ENCODE measurements at places on chromosomes 6 and 20.

GRCh38 chr6:32638532-32639219 lies 1.5 kb downstream of the HLA-DQA1 start:
- no peak for DNase-seq

GRCh38 chr20:62984666-62985443 lies 21.9 kb downstream of the BHLHE23 start:
- DNase-seq: no peak

DNA sequence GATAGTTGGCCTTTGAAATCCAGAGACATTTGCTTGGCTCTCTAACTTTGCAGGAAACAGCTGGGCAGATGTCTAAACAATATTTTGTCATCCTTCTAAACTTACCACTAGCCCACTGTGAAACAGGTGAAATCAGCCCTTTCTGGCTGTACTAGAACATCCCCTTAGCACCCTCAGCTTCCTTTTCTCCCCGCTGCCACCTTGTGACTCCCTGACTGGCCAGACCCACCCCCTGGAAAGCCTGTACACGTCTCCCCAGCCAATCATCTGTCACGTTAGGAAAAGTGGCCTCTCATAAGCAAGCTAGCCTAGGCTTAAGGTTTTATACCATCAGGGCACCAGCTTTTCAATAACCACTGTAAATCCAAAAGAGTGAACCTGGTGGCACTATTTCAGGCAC lies 88.6 kb upstream of the E2F3 start:
- DNase-seq: no peak

- no peak for DNase-seq
Measured at GRCh38 chr20:4435225-4435624, 286.5 kb upstream of the PRND start.

DNA sequence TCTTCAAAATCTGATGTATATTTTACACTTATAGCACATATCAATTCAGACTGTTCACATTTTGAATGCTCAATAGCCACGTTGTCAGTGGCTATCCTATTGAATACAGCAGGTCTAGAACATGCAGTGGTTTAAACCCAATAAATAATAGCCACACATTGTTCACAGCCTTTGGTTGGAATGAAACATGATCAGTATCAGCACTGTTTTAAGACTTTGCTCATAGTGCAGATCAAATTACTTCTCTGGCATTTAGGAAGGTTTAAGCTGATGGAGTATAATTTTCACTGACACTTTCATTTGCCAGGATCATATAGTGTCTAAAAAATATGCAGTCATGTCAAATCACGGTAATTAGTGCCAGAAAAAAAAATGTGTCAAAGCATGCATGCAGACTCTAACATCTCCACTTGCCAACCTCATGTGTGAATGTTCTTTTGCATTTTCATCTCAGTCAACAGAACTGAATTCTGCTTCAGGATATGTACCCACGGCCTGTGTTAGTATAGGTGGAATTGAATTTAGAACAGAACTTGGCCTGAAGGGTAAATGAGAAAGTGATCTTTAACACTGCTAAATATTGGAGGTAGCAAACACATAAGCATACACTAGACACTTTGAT lies 184.1 kb downstream of the SLC24A3 start:
- no peak for DNase-seq

DNA sequence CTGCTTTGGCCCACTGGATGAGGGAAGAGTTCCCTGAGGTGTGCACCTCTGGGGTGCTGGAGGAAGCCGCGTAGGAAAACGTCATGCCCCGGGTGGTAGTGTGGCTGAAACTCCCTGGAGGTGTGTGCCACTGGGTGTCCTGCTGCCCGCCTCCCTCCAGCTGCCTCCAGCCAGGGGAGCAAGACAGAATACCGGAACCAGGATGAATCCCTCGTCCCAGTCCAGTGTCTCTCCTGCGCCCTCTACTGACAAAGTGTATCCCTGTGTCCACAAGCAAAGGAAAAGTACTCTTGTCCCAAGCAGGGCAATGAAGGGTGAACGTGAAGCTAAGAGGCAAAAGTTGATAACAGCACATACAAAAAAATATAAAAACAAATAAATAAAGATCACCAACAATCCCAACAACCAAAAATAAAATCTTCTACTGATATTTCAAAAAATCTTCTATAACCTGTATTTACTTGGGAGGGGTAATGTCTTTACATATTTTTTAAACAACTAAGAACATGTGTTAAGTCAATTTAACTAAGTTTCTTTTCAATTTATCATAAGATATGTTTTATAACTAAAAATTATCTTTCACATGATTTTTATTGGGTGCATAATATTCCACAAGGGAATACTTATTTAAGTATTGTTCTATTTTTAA lies 437.6 kb downstream of the MAFB start:
- DNase-seq: peak; percentile 76

DNA sequence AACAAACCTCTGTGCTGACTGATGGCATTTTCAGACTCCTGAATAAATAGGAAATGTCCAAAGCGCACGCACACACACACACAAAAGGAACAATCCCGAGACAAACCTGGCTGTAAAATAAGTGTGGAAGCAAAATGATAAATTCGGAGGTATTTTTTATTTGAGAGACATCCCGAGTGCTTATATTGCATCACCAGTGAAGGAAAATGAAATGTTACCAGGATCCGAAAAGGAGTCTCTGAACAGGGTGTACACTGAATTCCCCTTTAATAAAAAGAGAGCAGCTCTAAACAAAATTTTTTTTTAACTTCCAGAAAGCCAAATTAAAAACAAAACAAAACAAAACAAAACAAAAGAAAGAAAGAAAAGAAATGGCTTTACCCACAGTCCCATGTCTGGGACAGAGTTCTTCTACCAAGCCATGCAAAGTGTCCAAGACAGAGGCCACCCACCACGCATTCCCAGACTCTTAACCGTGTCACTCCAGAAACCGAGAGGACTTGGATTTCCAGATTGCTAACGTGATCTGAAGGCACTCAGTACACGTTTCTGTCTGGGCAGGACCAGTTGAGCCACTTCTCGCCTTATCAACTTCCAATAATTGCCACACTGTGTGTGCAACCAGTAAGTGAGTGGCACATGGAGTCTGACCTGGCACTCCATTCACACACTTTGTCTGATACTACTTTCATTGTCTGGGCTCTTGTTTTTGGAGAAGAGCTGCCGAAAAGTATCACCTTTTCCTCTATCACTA lies 817 bp downstream of the ME1 start:
- DNase-seq: peak; percentile 50

- no peak for DNase-seq
Measured at GRCh38 chr20:36672991-36673390, 27.0 kb upstream of the SLA2 start.

DNA sequence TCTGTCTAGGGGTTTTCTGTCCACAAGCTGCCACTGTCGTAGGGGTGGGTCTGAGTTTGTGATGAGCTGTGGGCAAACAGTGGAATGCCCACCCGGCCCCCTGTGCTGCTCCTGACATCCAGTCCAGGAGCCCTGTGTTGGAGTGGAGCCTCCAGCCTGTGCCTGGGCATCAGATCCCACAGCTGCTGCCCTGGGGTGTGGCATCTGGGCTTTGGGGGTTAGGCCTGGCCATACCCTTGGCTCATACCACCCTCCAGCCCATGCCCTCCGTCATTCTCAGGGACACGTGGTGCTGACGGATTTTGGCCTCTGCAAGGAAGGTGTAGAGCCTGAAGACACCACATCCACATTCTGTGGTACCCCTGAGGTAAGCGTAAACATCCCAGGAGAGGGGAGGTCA lies 12.9 kb downstream of the SGK2 start:
- no peak for DNase-seq

GRCh38 chr6:25457516-25457915 lies 178.3 kb downstream of the CARMIL1 start:
- DNase-seq: no peak

DNA sequence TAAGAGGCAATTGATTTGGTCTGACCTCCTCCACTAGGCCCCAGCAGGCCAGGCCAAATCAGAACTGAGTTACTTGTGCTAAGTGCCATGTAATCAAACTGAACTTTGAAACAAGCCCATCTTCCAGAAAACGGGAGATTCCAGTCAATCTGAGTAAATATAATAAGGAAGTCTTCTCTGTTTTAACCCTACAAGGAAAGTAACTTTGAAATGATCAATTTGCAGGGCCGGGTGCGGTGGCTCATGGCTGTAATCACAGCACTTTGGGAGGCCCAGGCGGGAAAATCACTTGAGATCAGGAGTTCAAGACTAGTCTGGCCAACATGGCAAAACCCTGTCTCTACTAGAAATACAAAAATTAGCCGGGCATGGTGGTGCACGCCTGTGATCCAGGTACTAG lies 2.0 kb upstream of the SHLD1 start:
- DNase-seq: no peak

GRCh38 chr6:19478992-19479391 lies 358.2 kb upstream of the ID4 start:
- no peak for DNase-seq

DNA sequence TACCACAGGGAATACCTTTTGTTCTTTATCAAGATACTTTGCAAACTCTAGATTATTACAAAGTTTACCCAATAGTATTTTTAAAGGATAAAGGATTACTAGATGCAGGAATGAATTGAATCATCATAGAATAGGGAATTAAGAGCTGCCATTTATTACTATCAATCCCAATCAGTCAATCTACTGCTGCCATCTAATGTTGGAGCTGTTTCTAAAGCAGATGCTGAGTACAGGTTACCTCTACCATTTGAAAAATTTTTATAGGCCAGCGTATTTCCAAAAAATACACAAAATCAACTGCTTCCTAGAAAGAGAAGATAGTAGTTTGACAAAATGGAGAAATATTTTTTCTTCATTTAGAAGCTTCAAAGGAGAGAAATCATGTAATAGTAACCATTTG lies 520.4 kb downstream of the ADGRB3 start:
- DNase-seq: no peak

DNA sequence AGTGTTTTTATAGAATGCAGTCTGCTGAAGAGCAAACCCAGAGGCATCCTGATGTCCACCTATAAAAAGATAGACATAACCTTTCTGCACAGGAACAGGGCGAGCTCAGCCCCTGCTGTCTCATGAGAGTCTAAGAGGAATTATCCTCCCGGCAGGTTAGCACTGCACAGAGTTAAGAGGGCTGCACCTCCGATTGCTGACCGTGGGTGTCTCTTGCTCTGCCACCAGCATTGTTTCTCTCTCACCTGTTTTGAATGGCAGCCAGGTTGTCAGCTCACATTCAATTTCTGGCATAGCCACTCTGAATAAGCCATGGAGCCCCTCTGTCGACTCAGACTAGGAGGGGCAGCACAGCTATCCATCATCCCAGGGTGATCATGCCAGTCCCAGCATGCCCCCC lies 211.2 kb downstream of the PHACTR1 start:
- DNase-seq: no peak

DNA sequence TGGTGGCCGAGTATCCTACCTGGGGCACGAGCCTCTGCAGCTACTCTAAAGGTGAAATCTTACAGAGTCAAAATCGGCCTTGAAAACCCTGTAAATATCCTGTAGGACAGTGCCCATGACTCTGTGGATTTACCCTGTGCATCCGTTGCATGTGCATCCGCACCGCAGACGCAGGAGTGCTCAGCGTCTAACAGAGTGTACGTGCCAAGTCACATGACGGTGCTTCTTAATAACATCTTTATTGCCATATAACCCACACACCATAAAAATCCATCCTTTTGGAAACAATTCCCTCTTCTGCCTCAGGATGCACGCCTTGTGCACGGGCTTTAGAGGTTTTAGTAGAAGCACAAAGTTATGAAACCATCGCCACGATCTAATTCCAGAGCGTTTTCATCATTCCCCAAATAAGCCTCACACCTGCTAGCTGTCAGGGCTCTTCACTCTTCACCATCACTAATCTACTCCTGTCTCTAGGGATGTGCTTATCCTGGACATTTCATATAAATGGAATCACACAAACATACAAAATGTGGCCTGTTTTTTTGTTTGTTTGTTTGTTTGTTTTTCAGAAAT lies 384.5 kb upstream of the SULF2 start:
- no peak for DNase-seq

- DNase-seq: no peak
Measured at GRCh38 chr6:33114406-33114805, 38.6 kb downstream of the HLA-DPB1 start.

DNA sequence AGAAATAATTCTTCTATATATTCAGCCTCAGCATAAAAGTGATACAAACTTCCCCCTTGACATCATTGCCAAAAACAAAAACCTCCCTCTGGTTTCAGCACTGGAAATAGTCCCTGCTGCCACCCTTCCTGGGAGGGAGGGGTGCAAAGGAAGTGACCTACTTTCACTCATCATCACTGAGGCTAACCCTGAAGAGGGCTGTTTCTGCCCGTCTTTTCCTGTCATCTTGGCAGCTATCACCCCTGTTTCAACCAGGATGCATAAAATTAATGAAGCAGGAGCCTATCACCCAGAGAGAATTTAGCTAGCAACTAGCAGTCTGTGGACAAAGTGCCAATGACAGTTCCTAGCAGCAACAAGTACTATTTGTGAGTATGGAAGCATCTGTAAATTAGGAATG lies 397.8 kb downstream of the LAMA2 start:
- DNase-seq: no peak

- DNase-seq: no peak
Measured at GRCh38 chr6:7953753-7954152, 43.2 kb upstream of the TXNDC5 start.

GRCh38 chr20:39282619-39283092 lies 320.5 kb downstream of the DHX35 start:
- peak; percentile 60 for DNase-seq

GRCh38 chr6:115643762-115644161 lies 416.9 kb downstream of the FRK start:
- DNase-seq: no peak

GRCh38 chr6:131755597-131755996 lies 44.8 kb upstream of the CTAGE9 start:
- no peak for DNase-seq

DNA sequence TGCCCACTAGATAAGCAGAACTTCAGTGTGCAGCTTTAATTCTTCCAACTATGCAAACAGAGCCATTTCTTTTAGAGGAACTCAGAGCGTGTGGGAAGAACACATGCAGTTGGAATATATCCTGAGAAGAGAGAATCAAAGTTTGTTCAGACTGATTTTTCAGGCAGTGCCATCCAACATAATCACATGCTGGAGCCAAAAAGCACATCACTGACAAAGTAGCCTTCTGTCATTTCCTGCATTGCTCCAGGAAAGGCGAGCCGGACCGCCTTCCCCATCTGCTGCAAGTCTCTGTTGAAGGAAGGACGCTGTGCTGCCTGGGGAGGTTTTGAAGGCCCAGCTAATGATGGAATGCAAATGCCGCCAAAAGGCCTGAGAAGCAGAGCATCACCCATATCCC lies 98.4 kb downstream of the DOK5 start:
- no peak for DNase-seq

DNA sequence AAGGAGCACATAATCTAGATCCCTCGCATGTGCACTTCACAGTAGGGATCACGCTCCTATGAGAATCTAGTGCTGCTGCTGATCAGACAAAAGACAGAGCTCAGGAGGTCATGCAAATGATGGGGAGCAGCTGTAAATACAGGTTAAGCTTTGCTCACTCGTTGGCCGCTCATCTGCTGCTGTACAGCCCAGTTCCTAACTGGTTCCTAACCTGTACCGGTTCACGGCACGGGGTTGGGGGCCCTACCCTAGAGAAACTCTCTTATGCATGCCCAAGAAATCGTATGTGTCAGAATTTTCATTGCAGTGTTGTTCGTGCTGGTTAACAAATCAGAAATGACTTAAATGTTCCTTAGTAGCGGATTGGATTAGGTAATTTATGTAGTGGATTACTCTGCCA lies 116.1 kb downstream of the CDH26 start:
- no peak for DNase-seq
